Fibroblast of skin of left biceps (primary cell): ENCODE measurements at places on chromosomes 3 and 15.

GRCh38 chr3:4310971-4311370 is 7.8 kb downstream of the SETMAR start:
- no peak for DNase-seq

GRCh38 chr3:14154276-14154675 is 24.1 kb downstream of the XPC start:
- DNase-seq = no peak

GRCh38 chr3:116939550-116939949 is 230.0 kb downstream of the TUSC7 start:
- no peak for DNase-seq

GRCh38 chr15:46955576-46955975 is 761.7 kb upstream of the SEMA6D start:
- no peak for DNase-seq

DNA sequence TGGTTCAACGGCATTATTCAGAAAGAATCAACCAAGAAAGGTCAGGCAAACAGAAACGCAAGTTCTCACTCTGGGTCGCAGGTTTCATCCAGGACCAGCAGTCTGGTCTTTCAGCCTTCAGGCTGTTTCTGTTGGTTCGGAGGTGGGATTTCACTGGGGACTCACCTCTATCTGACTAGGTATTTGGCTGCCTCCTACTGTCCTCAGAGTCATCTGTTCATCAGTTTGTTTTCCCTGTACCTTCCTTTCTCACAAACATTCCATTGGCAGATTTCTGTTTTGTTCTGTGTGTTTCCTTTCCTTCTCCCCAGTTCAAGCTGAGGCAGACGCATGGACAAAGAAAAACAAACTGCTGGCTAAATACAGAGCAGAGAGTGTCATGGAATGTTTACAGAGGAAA is 1046.6 kb upstream of the CFAP20DC start:
- no peak for DNase-seq

DNA sequence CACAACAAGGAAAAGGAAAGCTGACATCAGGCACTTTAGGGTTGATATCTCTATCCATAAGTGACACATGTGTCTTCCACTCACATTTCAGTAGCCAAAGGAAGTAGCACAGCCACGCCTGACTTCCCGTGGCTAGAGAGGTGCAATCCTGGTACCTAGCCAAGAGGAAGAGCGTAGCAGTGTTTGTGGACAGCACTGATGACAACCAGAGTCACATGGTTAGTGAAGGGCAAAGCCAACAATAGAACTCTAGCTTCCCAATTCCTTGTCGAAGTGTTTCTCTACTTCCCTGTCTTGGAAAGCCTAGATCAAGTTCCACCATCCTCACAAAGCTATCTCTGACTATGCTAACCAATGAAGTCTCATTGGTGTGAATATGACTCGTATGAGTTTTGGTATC is 189.2 kb downstream of the RSL24D1 start:
- no peak for DNase-seq

GRCh38 chr3:23117856-23118255 is 85.3 kb upstream of the UBE2E2 start:
- no peak for DNase-seq

DNA sequence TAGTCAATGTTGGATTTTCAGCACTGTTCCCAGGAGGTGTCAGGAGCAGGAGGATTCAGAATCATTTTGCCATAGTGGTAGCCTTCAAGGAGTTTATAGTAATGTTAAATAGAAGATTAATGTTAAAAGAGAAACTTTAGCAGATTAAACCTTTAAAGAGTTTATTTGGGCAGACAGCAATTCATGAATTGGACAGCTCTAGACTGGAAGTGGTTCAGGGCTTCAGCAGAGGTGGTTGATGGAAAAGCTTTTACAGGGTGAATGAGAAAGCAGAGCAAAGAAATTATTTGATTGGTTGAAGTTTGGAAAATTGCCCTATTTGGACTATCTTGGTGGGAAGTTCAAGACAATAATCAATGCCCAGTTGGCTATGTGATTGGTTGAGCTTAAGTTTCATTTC is 416.6 kb upstream of the TBL1XR1 start:
- no peak for DNase-seq
